ENCODE measurements at places on chromosomes 3 and 15.
A peak's percentile ranks its signal among the peaks of the same experiment; 100 is the strongest.

DNA sequence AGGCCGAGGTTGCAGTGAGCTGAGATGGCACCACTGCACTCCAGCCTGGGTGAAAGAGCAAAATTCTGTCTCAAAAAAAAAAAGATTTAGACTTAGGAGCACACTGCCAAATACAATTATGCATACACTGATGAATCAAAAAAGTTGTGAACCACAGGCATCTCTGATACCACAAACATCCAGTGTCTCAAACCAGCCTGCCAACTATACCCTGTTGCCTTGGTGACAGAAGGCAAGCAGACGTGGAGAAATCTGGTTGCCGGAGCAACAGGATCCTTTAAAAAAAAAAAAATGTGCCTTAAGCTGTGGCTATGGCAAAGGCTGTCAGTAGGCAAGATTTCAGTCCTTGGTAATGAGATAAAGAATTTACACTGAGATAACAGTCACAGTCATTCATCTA lies 202.3 kb downstream of the NEK10 start:
- no peak for DNase-seq

DNA sequence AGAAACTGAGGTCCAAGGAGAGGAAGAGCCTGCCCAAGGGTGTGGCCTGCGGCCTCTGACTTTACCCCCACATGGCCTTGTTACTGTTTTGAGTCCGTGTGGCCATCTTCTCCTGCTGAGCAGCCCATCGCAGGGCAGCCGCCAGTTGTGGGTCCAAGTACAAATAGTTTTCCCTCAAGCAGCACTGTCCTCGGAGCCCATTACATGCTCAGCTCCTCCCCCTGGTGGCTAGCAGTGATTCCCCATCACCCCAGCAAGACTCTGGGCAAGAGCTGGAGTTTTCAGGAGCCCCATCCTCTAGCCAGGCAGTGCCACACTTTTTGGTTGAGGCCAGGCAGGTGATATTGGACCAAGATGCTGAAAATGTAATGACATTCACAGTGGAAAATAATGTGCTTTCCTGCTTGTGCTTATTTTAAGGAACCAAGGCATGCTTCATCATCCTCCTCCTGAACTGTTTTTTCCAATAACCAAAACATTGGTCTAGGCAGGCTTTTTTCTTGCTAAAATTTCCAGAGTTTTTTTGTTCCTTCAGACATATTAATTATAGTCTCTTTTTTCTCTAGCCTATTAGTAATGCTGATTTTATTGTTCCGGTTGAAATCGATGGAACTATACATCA lies 23.2 kb upstream of the VILL start:
- DNase-seq: peak; percentile 14

DNA sequence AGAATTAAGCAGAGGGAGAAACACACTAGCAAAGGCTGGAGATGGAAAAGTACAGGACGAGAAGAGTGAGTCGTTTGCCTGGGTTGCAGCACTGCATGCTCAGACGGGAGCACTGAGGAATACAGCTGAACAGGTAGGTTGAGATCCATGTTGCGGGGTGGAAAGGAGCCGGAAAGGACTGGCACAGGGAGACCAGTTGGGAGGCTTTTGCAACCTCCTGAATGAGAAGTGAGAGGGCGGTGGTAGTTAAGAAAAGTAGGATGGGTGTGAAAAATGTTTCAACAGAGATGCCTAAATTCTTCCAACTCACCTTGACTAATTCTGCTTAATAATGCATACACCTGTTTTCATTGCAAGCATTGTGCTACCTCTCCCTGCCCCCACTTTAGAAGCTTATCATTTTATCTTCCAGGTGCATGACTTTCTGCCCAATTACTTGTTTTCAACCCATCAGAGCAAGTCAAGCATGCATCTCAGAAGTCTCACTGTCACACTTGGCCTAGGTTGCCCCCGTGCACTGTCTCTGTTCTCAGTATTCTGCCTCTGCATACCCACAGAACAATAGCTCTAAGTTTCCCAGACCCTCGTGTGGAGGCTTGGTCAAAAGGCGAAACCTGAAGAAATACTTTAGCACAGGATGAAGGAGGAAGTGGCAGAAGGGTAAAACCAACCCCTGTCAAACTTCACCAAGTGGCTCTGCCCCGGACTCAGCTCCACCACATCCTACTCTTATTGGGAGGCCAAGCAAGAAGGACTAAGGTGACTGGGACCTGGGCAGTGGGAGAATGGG lies 199.3 kb upstream of the BCL6 start:
- DNase-seq: no peak

DNA sequence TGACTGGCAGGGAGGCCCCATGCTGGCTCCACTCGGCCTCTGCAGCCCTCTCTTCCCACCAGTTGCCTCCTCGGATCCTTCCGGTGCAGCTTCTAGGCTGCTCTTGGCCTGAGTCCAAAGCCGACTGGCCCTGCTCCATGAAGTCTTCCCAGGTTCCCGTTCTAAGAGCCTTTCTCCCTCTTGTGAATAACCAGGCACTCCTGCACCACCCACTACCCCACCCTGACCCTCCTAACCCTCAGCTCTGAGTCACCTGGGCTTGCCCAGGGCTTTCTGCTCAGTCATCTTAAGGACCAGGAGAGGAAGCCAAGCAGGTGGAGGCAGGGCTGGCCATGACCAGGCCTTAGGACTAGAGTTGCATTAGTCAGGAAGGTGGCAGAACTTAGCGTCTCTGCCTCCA lies 28.1 kb upstream of the CNBP start:
- DNase-seq: no peak

DNA sequence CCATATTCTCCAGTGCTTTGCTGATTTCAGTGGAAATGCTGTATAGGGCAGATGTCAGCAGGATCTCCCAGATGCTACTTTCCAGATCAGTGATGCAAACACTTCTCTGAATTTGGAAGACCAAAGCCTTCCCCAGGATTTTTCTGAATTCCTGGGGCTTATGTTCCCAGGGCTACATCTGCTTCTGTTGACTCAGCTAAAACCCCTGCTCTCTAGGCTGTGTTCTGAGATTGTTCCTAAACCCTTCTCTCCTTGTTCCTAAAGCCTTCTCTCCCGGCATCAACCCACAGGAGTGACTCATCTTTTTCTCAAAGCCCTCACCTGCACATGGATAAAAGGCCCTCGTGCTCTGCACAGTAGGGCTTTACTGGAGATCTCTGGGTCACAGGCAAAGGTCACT lies 35.5 kb downstream of the FAH start:
- DNase-seq: no peak

- DNase-seq: no peak
These were observed 34.3 kb downstream of the ZXDC start for GRCh38 chr3:126441256-126441880.

- no peak for DNase-seq
These were observed 7.9 kb upstream of the BCL2L10 start for GRCh38 chr15:52120488-52120887.

DNA sequence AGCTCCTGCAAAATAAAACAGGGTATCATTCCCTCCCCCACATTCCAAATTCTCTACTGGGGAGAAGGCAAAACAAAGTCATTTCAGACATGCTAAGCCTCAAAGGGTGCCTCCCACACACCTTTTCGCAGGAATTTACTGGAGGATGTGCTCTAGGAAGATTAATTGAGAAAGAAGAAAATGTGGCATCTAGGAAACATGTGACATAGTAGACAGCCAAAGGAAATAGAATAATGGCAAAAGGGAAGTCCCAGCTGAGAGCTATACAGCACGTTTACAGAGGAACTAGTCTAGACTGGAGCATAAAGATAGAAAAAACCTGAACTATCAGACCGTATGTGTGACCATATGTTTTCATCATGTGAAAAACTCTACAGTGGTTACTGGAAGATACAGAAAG lies 58.8 kb upstream of the MELTF start:
- no peak for DNase-seq

DNA sequence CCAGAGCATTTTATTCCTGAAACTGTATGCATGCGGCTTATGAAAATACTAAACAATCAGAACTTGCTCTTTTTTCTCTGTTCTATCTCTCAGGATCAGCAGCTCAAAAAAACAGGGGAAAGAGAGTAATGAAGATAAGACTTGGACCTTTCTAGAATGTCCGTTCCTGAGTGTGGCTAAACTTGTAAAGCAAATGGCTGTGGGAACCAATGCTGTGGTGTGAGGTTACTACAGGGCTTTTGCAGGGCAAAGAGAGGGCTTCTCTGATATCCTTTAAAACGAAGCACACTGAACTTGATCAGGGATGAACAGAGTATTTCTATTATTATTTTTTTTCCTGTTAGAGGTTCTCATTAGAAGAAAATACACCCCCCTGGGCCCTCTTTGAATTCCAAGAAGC lies 223.4 kb downstream of the THRB start:
- DNase-seq: no peak

GRCh38 chr3:13762906-13763305 lies 117.0 kb downstream of the WNT7A start:
- no peak for DNase-seq

GRCh38 chr3:21117370-21117769 lies 633.6 kb downstream of the ZNF385D start:
- no peak for DNase-seq

- DNase-seq: no peak
These were observed 596.7 kb downstream of the FGF12 start for GRCh38 chr3:192130534-192131132.

DNA sequence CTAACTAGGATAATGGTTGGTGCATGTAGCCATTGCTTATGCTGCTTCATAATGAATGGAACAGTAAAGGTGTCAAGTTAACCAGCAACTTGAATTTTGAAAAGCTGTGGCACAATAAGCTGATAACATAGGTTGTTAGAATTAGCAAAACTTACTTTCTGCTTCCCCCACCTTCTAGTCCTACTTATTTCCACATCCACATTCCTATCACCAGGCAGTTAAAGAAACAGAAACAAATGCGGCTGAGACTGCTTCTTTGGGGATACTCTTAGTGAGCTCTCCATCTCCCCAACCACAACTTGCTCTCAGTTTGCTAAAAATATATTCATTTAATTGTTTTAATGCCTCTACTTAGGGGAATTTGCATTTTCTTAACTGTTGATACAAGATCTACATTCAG lies 215.1 kb downstream of the TIGIT start:
- no peak for DNase-seq

- DNase-seq: no peak
These were observed 62.7 kb downstream of the NPTN start for GRCh38 chr15:73570355-73571032.

DNA sequence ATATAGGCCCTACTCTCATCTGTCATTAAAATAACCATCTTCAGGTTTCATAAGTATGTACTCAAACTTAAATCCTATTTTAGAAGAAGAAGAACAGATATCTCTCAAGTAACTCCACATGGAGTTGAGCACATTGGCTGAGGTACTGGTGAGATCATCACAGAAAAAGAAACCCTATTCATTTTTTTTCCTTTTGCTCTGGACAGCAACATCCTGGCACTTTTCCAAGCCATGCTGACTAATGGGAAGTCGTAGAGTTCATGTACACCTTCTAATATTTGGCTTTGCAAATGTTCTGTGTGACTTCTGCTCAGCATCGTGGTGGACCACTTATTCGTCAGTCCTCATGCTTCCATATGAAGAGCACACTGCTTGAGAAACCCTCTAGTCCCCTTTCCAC lies 336.0 kb upstream of the KCNH8 start:
- DNase-seq: no peak
